Smooth muscle cell of the brain vasculature (primary cell): ENCODE measurements at places on chromosomes 11 and 22.

DNA sequence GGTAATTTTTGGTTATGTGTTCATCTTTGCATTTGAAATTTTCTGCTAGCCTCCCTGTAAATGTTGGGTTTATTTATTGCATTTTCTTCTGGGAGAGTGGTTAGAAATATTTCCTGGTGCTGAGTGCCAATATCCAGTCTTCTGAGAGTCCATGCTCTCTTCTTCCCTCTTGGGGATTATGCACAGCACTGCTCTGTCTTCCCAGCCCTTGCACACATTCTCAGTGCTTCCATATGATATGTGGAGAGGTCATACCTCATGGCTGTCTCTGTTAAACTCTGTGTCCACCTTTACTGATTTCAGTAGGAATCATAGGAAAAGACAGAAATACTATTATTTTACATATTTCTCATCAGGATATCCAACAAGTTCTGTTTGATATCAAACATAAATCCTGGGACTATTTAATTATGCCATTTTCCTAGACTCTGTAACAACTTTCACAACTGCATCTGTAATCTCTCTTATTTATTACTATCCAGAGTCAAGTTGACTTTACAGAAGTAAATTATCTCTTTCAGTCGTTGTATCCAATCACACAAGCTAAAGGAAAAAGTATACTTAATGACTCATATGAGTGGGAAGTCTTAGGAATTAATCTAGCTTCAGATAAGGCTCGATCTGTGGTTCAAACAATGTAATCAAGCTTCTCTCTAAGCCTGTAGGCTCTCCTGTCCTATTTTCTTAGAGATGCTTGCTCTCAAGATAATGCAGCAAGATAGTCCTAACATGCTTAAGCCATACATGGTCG is 2.7 kb upstream of the NXPE1 start:
- no peak for DNase-seq

DNA sequence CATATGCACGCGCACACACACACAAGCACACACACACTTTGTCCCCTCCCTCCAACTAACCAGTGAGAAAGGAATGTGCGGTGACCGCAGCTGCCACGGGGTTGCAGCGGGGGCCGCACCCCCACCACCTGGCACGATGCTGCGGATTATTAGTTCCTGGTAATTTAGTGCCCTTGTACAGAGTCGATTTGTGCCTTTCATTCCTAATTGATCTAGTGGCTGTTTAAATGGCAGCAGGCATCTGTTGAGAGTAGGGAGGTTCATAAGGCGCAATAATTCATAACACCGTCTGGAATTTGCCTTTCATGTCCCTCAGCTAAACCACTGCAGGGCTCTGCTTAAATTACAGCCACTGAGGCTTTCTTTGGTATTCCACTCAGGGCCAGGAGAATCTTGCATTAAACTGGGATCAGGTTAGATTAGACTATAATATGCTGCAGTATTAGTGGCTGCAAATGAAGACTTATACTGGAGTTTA is 113.7 kb downstream of the FEZ1 start:
- no peak for DNase-seq

GRCh38 chr11:69877235-69877634 is 58.0 kb upstream of the FGF3 start:
- no peak for DNase-seq

GRCh38 chr11:99423428-99423983 is 402.8 kb downstream of the CNTN5 start:
- DNase-seq, result no peak

GRCh38 chr11:70070706-70071105 is 7.4 kb upstream of the ANO1 start:
- DNase-seq, result no peak

DNA sequence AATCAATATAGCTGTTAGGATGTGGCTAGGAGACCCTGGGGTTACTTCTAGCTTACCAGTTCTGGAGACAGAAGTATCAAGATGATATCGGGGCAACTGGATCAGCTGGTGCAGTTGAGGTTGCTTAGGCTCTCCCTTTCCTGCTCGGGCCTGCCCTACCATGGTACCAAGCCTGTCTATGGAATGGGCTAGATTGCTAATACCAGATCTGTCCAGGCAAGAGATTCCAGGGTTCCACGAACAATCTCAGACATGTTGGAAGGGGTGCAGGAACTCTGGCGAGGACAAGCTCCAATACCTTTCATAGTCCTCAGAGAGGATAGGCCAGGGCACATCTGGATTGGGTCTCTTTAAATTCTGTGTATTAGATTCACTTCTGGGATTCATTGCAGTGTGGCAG is 53.8 kb downstream of the ADM start:
- DNase-seq, result no peak

DNA sequence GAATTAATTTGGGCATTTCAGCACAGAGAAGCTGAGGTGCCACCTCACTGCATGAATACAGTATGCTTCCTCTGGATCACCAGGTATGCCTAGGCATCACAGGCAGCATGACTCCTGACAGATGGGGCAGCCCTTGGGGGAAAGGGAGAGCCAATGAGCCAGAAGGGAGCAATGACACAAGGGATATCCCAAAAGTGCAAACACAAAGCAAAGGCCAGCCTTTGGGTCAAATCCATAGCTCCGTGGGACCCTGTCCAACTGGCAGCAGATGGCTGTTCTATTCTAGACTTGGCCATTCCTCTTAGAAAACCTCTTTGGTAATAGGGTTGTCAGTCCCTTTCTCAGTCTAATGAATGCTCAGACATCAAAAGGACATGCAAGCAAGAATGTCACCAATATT is 73.3 kb downstream of the SERGEF start:
- DNase-seq, result no peak

DNA sequence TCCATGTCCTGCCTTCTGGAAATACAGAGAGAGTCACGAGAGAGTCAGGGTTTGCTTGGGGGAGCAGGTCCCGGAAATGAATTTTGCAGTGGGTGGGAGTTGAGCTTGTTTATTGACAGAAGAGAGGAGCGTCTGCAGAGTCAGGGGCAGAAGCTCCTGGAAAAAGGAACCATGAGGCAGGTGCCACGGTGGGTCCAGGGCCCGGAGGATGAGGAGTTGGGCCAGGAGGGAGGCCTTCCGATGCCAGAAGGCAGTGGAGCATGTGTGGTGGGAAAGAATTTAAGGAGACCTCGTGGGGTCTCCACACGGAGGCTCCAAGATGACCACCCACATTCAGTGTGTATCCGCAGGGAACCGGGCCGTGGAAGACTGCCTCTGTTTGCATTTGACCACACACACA is 461.2 kb downstream of the BRD1 start:
- DNase-seq, result no peak

- no peak for DNase-seq
These were observed 29.5 kb upstream of the WNT7B start for GRCh38 chr22:46006379-46007002.

GRCh38 chr11:119759324-119759723 is 30.3 kb upstream of the NECTIN1 start:
- no peak for DNase-seq

- peak; percentile 10 for DNase-seq
These were observed 135.4 kb downstream of the OSBP2 start for GRCh38 chr22:30829901-30830550.

DNA sequence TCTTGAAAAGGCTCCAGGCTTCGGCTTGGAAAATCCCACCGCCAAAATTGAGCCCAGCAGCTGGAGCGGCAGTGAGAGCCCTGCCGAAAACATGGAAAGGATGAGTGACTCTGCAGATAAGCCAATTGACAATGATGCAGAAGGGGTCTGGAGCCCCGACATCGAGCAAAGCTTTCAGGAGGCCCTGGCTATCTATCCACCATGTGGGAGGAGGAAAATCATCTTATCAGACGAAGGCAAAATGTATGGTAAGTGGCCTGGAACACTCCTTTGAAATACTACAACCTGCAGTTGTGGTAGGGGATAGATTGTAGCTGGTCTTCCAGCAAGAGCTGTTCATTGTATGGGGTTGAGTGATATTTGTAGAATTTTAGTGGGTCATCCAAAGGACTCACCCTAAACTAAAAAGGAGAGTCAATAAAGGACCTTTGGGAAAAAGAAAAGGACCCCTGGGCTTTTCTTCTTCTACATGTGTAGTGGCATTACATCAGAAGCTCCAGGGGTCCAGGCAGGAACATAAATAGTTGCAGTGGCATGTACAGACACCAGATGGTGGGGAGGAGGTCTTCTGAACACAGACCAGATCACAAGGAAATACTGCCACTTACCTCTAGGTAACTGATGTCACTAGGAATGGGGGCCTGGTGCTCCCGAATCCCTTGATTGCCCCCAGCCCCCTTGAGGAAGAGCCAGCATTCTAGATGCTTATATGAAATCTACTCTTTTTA is 90.1 kb downstream of the TEAD1 start:
- DNase-seq, result no peak

DNA sequence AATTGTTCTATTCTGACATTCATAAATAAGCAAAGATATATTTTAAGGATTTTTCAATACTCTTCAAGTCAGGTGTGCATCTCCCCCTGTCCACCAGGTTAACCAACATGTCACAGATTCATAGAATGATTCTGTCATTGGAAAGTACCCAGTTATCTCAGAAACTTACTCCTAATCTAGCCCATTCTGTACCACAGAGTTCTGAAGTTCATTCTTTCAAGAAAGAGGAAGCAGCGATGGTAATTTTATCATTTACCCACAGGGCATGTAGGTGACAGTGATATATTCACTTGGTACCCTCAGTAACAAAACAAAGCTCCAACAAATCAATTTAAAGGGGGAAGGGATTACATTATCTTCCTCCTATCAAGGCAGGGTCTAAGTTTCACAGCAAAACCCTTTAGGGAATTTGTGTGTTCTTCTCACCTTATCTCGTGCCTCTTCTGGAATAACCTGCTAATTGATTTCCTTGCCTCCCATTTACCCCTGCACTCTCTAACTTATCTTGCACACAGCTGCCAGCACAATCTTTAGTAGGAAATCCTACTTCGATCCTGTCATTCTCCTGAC is 19.0 kb upstream of the MPPED2 start:
- DNase-seq, result no peak

GRCh38 chr11:45810431-45811108 is 5.6 kb downstream of the SLC35C1 start:
- DNase-seq, result no peak

DNA sequence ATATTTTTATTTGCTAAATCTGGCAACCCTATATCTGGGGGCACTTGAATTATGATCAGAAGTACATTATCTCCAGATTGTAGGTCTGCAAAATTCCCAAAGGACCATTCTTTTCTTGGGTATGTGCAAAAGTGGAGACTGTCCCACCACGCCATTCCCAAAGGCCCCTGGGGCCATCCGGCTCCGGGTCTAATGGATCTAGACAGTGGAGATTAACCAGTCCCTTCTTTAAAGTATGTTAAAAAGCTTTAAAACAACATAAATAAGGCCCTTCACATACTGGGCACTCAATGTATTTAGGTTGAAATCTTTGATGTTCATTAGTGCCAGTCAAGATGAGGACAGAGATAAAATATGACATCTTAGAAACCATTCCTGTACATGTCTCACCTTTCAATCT is 124.1 kb downstream of the MAML2 start:
- no peak for DNase-seq

- DNase-seq, result no peak
These were observed 6.4 kb upstream of the TTLL8 start for GRCh38 chr22:50064453-50064852.

GRCh38 chr22:27445881-27446280 is 355.7 kb downstream of the MN1 start:
- peak; percentile 32 for DNase-seq

GRCh38 chr22:46857142-46857884 is 94.9 kb downstream of the TBC1D22A start:
- DNase-seq, result no peak

- no peak for DNase-seq
These were observed 1.6 kb upstream of the CEP295 start for GRCh38 chr11:93659841-93660240.

GRCh38 chr22:50531962-50532674 is 2.3 kb upstream of the TYMP start:
- DNase-seq, result no peak

DNA sequence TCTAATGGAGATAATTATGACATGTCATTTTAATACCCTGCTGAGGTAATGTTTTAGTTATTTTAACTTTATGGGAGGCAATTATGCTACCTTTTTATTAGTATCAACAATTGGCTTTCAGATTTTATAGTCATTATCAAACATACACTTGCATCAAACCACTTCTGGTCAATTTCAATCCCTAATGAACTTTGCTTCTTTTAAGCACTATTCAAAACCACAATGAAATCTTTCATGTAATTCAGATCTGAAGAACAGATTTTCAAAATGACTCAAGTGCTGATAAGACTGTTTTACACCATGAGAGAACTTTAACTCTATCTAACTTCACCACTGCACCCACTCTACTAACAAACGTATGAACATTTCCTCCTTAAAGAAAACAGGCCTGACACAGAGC is 25.9 kb upstream of the CCDC34 start:
- DNase-seq, result no peak

GRCh38 chr11:114132417-114132816 is 72.9 kb downstream of the ZBTB16 start:
- DNase-seq, result no peak

- no peak for DNase-seq
These were observed 5.1 kb upstream of the ZDHHC8 start for GRCh38 chr22:20126284-20127029.

DNA sequence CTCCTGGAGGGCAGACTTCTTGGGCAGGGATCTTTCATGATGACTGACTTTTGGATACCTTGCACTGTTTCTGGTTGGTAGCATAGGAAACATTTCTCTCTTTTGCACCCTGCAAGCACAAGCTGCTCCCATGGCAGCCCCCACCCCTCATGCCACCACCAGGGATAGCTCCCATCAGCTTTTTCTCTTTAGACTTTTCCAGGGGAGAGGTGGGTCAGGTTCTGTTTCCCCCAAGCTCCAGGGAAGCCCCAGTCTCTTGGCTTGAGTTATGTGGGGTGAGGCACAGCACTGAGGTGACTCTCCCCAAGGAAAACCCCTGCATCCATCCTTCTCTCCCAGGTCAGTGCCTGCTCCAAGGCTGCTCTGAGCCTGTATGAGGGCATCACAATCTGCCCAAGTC is 22.5 kb downstream of the LRRC32 start:
- no peak for DNase-seq

DNA sequence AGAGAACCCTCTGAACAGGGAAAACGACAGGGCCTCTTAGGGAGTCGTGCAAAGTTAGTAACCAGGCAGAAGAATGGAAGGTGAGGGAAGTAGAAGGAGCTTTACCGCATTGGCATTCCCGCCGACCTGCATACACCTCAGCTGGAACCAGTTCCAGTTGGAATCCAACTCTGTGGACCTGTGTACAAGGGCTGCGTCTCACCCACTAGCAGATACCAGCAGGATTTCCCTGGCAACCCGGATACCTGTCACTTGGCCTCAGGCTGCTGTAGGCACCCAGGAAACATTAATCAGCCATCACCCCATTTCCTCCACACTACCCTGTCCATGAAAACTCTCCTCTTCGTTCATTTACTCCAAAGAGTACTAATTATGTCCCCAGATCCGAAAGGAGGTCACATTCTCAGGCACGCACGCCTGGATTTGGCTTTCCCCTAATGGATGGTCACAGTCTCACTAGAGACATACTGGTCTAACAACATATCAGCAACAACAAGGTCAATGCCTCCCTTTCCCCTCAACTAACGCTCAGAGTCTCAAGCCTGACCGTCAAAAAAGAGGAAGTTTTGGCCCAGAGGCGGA is 842 bp downstream of the ARFGAP2 start:
- DNase-seq, result no peak

GRCh38 chr22:26589367-26589844 is 526 bp downstream of the TPST2 start:
- no peak for DNase-seq
